CD4-positive, alpha-beta T cell treated with Interleukin-21 for 1 hour (primary cell): ENCODE measurements at places on chromosomes 6 and 20.

- no peak for DNase-seq
Observed at GRCh38 chr6:140915551-140915950, 1217.2 kb upstream of the GJE1 start.

GRCh38 chr6:118895261-118895560 is 1.3 kb downstream of the ASF1A start:
- DNase-seq: no peak

GRCh38 chr6:139970591-139970991 is 596.1 kb upstream of the CITED2 start:
- DNase-seq: no peak

DNA sequence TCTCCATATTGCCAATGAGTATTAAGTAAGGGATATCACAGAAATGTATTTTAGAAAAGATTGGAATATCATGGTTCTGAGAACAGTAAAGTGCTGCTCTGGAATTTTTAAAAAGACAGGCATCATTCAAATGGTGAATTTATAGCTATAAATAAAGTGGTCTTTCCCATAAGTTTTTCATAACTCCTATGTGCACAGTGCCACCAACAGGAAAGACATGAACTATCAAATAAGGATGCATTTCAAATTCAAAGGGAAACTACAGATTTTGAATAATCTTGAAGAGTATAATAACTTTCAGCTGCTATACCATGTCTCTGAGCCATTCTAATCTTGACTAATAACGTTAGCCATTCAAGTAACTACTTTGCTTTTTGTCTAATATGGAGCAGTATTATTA is 456.8 kb upstream of the GJE1 start:
- DNase-seq: no peak

DNA sequence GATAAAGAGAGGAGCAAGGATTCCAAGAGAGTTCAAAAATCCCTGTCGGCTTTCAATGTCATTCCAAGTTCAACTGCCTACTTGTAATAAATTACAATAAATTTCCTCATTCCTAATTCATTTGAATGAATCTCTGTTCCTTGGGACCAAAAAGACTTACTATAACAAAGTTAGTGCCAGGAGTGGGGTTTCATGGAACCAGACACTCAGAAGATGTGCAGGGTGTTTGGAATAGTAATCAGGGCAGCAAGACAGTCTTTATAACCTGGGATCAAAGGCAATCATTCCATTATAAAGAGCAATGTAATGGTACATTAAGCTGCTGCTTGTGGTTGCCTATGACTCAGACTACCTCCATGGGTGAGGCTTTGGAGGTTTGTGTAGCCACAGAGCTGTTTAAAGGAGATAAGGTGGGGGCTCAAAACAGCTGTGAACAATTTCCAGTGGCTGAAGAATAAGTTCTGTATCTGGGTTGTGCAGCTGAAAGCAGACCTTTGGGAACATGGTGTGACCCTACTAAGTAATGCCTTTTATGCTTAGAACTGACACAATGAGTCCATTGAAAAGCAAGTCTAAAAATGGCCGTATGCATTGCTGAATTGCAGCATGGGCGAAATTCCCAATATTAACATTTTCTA is 159.9 kb downstream of the LINC00237 start:
- no peak for DNase-seq

DNA sequence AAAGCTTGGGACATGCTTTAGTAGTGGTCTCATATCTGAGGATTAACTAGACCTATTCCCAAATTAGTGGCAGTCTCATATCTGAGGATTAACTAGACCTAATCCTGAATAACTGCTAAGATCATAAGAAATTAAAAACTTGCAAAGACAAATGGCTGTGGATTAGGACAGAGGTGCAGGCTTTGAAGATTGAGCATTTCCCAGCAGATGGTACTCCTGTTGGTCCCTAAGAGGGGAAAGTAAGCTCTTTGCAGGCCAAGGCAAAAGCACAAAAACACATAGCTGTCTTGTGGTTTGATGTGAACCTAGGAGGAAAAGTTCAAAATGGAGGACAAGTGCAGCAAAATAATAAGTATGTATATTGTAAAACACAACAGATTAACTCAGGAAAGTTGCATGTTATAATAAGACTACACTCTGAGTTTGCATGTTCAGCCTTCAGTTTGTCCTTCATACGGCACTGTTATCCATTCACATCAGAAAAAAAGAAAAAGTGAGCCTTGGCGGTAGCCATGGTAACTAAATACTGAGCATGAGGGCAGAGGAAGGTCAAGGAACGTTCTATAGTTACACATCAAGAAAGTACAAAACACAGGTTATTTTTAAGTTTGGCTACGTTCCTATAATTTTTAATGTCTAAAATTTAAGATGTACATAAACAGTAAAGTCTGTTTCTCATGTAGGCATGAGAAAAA is 62.8 kb downstream of the FILIP1 start:
- no peak for DNase-seq

GRCh38 chr6:128648022-128648598 is 127.7 kb upstream of the PTPRK start:
- no peak for DNase-seq

GRCh38 chr20:46353500-46354206 is 45.4 kb upstream of the CDH22 start:
- no peak for DNase-seq

GRCh38 chr20:43358811-43359210 is 98.9 kb upstream of the SRSF6 start:
- no peak for DNase-seq

DNA sequence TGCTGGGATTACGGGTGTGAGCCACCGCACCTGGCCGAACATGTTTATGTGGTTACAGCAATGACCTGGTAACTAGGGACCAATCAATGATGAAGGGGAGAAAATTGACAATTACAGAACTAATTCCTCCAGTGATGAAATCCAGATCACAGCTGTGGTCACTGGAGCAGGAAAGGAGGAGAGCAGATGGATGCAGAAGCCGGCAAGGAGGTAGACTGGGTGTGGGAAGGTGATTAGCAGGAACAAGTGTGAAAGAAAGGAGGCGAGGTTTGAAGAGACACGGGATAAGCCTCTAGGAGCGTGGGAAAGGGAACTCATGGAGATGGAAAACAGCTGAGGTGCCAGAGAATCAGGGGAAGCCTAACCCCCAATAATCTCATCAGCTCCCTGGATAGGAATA is 17.2 kb upstream of the SPAG4 start:
- DNase-seq: no peak
